ENCODE measurements at places on chromosomes 1 and 21.

DNA sequence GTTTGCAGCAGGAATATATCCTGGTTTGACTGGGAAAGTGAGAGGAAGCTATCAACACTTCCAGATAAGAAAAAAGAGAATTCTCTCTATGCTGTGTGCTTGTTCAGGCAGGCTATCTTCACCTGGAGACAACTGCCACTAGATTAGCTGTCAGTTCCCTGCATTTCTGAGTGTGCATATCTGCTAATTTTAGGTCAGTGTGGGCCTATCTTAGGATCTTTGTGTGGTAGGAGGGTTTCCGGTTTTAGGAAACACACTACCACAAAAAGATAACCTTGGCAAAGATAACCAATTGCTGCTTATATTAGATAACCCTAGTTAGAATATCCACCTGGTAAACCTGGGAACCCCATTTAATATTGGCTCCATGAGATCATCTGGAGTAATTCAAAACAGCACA is 22.5 kb upstream of the GBP5 start:
- no peak for DNase-seq

DNA sequence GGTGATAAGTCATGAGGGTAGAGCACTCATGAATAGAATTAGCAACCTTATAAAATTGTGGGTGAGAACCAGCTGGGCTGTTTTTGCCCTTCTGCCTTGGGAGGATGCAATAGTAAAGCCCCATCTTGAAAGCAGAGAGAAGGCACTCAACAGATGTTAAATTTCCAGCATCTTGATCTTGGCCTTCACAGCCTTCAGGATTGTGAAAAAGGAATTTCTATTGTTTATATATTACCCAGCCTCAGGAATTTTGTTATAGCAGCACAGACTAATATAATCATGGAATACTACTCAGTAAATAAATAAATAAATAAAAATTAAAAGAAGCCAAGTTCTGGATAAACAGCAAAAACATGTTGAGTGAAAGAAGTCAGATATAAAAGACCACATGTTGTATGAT is 175.2 kb downstream of the KCNT2 start:
- peak; percentile 49 for DNase-seq

DNA sequence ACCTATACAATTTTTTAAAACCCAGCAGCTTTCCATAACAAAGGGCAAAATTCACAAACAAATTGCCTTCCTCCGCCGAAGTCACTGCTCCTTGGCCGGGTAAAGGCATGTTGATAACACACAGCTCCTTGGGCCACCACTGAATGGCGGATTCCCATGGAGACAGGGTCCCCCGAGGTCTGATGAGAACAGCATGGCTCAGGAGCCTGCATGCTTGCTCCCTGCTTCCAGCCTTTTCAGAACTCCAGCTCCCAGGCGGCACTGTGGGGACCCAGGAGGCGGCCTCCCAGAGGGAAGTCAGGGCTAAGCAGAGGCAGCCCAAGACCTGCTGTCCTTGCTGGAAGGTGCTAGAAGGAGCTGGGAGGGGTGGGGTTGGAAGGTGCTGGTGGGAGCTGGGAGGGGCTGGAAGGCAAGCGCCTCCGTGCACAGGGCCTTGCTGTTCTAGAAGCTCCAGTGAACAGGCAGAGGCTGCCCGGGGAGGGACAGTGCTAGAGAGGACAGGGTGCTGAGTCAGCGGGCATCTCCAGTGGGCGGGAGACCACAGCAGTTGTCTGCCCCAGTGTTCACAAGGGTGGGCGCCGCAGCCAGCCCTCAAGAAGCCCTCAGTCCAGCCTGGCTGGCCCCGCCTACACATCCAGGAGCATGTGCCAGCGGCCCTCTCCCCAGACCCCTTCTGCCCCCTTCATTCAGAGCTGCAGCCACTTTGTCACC is 35.1 kb downstream of the PRDM16 start:
- peak; percentile 36 for DNase-seq

DNA sequence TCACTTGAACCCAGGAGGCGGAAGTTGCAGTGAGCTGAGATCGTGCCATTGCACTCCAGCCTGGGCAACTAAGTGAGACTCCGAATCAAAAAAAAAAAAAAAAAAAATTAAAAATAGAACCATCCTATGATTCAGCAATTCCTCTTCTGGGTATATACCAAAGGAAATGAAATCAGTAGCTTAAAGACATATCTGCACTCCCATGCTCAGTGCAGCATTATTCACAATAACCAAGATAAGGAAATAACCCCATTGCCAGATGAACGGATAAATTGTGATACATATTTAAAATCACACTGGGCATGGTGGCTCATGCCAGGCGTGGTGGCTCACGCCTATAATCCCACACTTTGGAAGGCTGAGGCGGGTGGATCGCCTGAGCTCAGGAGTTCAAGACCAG is 23.8 kb downstream of the ALDH9A1 start:
- DNase-seq: peak; percentile 33

GRCh38 chr1:43031316-43032203 is 72.9 kb upstream of the SLC2A1 start:
- DNase-seq: no peak

DNA sequence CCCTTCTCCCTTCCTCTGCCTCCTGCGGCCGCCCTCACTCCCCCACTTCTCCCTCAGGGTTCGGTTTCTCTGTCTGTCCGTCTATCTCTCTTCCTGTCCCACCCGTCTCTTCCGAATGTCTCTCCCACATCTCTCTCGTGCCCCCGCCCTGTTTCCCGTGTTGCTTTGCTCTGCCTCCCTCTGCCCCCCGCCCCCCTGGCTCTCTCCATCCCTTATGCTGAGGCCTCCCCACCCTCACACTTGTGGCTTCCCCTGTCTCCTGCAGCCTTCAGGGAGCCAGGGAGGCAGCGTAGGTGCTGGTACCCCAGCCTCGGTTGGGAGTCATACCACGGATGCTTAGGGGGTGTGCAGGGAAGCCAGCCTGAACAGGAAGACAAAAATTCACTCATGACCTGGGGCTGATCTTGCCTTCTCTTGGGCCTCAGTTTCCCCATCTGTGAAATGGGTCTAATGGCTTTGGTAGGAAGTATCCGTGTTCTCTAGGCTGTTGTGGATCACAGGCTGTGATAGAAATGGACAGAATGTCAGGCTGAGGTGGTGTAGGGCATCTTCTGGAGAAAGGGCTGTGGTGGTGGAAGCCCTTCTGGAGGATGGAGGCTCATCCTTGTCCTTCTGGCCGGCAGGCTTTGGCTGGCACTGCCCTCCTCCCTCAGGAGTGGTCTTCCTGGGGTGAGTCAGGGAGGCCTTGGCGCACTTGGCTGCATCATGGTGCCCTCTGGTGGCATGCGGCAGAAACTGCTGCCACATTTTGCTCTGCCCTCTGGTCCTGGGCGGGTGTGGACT is 55.5 kb downstream of the FOXO6 start:
- DNase-seq: peak; percentile 74

- DNase-seq: no peak
Observed at GRCh38 chr1:182246783-182247182, 144.8 kb downstream of the GLUL start.

DNA sequence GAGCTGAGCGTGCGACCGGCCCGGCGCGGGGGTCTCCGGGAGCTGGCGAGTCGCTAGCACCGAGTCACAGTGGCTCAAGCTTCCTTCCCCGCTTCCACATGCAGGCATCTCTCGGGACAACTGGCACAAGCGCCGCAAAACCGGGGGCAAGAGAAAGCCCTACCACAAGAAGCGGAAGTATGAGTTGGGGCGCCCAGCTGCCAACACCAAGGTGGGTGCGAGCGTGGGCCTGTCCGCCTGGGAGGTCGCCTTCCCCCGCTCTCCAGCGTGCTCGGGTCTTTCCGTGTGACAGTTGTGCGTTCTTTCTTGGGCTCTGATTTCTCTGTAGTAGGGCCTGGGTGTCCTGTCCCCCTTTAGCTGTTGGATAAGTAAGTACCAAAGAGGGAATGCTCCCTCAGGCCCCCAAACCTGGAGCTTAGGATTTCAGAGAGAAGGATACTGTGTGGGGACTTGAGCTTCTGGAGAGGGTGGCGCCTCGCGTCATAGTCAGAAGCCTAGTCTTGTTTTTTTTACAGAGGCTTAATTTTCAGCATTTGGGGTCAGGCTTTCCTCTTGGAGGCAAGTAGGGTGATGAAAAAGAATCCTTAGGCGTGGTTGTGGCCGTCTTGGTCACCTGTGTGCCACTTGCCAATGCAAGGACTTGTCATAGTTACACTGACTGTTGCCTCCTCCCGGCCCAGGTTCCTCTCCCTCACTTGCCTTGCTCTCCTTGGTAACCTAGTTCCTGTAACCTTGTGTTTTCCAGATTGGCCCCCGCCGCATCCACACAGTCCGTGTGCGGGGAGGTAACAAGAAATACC is 790 bp downstream of the RPS8 start:
- DNase-seq: peak; percentile 17

DNA sequence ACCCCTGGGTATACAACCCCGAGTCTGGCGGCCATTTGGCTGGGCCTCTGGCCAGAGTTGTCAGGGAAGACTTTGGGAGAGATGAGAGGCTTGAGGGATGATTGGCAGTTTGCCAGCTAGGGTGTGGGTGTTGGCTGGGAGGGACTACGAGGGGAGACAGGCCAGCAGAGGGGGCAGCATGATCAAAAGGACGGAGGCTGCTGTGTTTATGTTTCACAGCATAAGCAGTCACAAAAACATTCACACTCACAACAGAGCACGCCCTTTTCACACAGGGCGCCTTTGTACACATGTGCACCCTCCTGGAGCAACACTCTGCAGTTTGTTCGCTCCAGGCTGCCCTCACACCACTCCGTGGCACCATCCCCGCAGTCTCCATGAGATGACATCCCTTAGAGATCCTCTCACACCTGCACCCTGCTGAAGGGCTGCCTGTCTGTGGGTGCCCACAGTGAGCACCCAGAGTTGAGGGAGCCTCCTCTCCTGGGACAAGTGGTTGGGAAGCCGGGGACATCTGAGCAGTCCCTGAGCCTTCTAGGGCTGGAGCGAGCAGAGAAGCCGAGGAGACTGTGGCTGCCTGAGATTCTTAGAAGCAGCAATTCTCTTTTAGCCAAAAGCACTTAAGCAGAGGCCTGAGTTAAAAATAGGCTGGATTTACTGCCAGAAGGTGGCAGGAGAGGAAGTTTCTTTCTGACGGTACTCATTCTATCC is 15.4 kb downstream of the EFNA3 start:
- peak; percentile 66 for DNase-seq

DNA sequence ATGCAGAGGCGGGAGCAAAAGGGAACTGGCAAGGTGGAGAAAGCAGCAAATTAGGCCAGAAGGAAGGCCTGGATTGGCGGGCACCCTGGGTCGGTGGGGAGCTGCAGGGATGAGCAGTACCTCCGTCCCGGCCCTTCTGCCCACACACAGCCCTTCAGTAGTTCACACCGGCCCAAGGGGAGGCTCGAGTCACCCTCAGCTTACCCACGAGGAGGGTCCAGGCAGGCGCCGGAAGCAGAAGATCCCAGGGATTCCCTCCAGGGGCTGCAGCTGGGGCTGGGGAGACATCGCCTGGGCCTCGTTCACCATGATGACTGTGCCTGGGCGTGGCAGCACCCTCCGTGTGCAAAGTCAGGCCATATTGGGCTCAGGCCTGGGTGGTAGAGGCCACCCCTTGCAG is 190.0 kb downstream of the PRDM16 start:
- DNase-seq: no peak

- no peak for DNase-seq
Observed at GRCh38 chr1:154351363-154352068, 26.2 kb downstream of the ATP8B2 start.

GRCh38 chr1:171486048-171486519 is 754 bp downstream of the PRRC2C start:
- peak; percentile 86 for DNase-seq

DNA sequence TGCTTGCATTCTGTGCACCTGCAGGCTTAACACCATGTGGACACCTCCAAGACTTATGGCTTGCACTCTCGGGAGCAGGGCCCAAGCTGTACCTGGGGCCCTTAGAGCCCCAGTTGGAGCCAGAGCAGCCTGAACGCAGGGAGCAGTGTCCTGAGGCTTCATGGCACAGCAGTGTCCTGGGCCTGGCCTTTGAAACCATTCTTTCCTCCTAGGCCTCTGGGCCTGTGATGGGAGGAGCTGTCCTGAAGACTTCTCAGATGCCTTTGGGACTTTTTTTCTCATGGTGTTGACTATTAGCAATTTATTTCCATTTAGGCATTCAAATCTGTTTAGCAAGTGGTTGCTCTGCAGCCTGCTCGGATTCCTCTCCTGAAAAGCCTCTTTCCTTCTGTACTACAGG is 11.0 kb downstream of the RPTN start:
- DNase-seq: no peak

- DNase-seq: no peak
Observed at GRCh38 chr1:70934194-70934961, 113.2 kb downstream of the PTGER3 start.

- DNase-seq: no peak
Observed at GRCh38 chr1:3444736-3445135, 9.7 kb upstream of the ARHGEF16 start.

DNA sequence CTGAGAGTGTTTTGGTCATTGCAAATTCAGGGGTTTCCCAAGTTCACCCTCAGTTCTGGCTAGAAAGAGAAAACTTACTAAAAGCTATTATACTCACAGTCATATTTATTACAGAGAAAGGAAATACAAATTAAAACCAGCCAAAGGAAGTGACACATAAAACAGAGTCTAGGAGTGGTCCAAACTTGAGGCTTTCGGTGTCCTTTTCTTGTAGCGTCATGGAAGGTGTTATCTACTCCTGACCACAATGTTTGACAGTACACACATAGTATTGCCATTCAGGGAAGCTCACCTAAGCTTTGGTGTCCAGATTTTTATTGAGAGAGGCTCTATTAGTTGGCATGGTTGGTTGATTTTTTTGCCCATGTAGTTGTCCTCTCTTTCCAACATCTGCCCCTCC is 59.0 kb downstream of the SLC35A3 start:
- DNase-seq: no peak

GRCh38 chr1:119784191-119784781 is 15.6 kb upstream of the HMGCS2 start:
- peak; percentile 20 for DNase-seq

GRCh38 chr1:197268012-197268411 is at the start of gene CRB1:
Gene CRB1, plus strand, starts transcription at chr1:197268252. Its CDS starts 161 bp downstream, at chr1:197268413.
- DNase-seq: peak; percentile 12

DNA sequence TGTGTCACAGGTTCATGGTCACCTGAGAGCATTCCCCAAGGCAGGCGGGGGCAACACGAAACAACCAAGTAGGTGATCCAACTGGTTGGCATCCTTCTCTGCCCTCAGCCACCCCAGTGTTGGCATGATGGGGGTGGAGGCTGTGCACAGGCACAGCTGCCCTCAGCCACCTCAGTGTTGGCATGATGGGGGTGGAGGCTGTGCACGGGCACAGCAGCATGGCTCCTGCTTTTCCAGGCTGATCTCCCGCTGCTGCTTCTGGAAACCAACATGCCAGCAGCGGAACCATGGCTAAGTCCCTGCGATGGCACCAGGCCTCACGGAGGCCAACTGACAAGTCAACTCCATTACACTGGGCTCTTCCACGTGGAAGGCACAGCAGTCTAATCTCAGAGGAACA is 447.8 kb downstream of the PTPRU start:
- DNase-seq: no peak

DNA sequence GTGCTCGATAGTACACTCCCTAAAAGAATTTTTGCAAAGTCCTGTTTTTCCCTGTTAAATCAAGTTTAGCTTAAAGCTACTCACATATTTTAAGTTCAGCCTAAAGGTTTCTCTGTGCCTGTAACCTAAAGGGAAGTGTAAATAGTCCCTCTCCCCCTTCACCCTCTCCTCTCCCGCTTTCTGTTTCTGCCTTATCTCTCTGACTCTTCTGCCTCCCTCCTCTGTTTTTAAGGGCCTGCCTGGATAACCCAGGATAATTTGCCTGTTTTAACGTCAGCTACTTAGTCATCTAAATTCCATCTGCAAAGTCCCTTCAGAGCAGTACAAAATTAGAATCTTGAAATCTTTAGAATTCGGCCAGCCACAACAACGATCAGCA is 92.6 kb downstream of the NID1 start:
- DNase-seq: peak; percentile 78

- no peak for DNase-seq
Observed at GRCh38 chr21:40835184-40835694, 11.7 kb downstream of the DSCAM start.
